ENCODE measurements at places on chromosomes 7 and 10.

DNA sequence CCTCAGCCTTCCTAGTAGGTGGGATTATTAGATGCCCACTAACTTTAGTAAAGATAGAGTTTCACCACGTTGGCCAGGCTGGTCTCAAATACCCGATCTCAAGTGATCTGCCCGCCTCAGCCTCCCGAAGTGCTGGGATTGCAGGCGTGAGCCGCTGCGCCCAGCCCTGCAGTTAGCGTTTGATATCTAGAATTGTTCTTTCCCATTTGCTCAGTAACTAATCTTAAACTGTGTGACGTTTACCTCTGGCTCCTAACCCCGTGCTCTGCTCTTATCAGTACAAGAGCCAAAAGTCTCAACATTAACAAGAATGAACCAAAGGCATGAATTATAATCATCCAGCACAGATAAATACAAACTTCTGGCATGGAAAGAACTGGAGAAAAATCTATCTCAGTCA is 47.4 kb downstream of the IGF2BP3 start:
- DNase-seq, result no peak

DNA sequence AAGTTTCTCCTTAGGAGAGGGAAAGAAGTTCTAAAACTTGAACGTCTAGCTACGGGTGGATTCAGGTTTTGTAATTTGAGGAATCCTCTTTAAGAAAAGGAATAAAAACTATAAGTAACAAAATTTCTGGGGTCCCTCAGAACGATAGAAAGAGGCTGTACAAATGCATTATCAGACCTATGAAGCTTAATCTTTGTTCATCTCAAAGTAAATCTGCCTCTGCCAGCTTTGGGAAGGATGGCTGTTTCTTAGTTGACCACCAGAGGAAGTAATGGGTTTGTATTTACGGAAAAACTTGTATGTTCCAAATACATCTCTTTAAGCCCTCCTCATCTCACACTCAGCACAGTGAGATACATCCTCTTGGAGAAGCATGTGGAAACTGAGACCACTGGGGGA is 864 bp downstream of the PSTK start:
- no peak for DNase-seq

DNA sequence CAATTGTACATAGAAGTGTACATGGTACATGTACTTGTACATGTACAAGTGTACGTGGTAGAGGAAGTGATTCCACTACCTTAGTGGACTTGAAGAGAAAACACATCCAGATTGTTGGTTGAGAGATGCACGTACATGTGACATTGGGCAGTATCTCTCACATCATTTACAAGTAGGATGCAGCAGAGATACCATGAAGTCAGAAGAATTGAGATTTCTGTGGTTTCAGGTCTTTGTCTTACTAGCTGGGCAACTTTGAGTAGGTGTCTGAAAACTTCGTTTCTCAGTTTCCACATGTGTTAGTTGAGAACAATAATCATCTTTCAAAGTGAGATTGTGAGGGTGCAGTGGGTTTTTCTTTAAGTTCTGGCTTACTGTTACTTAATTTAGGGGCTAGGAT is 21.5 kb downstream of the CLDN12 start:
- no peak for DNase-seq

DNA sequence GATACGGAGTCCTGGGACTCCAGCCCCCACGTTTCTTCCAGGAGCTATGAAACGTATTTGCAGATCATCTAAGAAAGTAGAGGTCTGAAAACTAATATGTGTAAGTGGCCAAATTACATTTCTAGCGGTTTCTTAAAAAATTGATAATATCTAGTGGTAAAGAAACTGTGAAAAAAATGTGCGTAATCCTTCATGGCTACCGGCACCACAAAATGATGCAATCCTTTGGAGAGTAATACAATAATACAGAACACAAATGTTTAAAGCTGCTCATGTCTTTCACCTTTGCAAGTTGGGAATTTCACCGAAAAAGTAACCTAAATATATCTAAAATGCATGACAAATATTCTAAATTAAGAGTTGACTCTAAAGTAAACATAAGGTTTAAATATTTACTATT is 742.1 kb downstream of the GRID1 start:
- DNase-seq, result no peak
